ENCODE measurements at places on chromosomes 2 and 18. TPM values are rescaled to one million over a fixed set of nuclear protein-coding genes. Genes with fewer than 3 reads are reported as not detected.

DNAH7 gene
- total RNA-seq = 0.36 TPM

CYBRD1 gene
- 202 TPM for total RNA-seq

CCDC121 gene
- total RNA-seq = 7.9 TPM

COL6A3 gene
- 715 TPM for total RNA-seq

GRB14 gene
- 19.8 TPM for total RNA-seq

EVA1A gene
- total RNA-seq = not detected

PPP1R1C gene
- not detected for total RNA-seq

ZNF638 gene
- 177 TPM for total RNA-seq

LYPD6 gene
- total RNA-seq = 1.4 TPM

HSBP1L1 gene
- 21.0 TPM for total RNA-seq

DNA sequence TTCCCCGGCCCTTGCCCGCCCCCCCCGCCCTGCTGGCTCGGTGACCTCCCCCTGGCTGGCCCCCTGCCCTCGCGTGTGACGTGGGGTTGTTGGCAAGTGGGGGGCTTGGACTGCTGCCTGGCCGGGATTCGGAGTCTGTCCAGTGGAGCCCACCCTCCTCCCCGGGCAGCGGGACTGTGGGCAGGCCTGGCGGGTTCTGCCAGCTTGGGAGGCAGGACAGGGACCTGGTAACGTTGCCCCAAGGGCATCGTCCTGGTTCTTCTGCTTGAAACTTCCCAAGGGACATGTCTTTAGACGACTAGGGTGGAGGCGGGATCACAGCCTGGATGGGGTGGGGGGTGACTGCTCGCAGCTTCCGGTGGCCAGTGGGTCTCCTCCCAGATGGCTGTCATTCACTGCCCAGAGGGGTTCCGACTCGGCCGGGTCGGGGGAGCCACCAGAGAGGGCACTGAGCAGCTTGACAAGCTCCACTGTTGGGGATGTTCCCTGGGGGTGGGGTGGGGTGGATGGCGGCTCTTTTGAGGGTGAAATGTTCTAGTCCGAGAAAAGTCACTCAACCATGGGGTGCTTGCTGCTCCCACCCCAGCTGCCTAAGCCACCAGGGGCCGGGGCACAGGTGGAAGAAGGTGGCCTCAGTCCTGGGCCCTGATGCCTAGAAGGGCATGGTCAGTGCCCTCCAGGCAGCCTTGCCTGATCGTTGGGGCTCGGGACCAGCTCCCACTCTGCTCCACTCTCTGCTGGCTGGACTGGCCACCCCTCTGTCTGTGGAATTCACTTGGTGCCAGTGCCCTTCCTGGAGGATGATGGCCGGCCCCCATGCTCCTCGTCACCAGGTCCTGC is 4.3 kb upstream of the HS6ST1 start:
- peaks cover 49% of the 10 kb centered on the region for H3K4me1 ChIP-seq
- peak overlapping the region; percentile 83 for H3K27ac ChIP-seq
- H3K4me3 ChIP-seq = peak overlapping the region; percentile 51
- peak; percentile 75 for DNase-seq
- no peaks in the 10 kb centered on the region for H3K36me3 ChIP-seq

GRCh38 chr2:72973566-72974435 is 56.5 kb downstream of the EMX1 start:
- no peaks in the 10 kb centered on the region for H3K27me3 ChIP-seq
- no peak overlapping the region for H3K4me3 ChIP-seq
- no peak for DNase-seq

DNA sequence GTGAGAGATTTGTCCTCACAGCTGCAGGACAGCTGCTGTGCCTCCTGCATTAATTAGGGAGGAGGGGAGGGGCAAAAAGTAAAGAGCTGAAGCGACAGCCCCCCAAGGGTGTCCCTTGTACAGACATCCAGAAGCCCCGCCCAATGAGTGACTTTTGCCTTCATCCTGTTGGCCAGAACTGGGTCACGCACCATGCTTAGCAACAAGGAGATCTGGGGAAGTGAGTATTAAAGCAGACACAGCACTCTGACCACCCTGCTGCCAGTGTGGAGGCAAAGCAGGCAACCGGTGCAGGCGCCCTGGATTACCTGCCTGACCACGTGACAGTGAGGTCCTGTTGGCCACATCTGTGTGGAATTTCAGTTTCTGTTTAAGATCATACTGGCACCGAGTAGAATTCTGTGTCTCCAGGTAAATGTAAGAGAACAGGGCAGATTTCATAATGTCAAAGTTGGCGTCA is 21.5 kb upstream of the BIN1 start:
- H3K4me3 ChIP-seq = no peak overlapping the region
- DNase-seq = no peak
- no peaks in the 10 kb centered on the region for H3K27me3 ChIP-seq
- H3K4me1 ChIP-seq = no peaks in the 10 kb centered on the region
- no peaks in the 10 kb centered on the region for H3K36me3 ChIP-seq

- H3K4me3 ChIP-seq = no peak overlapping the region
- no peak overlapping the region for H3K27ac ChIP-seq
These were observed 20.9 kb downstream of the DHRS9 start for GRCh38 chr2:169090133-169090820.

GRCh38 chr18:22056950-22057349 is 112.4 kb upstream of the GATA6 start:
- H3K27ac ChIP-seq = no peak overlapping the region
- H3K4me1 ChIP-seq = no peaks in the 10 kb centered on the region
- DNase-seq = no peak
- no peak overlapping the region for H3K4me3 ChIP-seq

- H3K4me3 ChIP-seq = no peak overlapping the region
- no peak for DNase-seq
- no peaks in the 10 kb centered on the region for H3K4me1 ChIP-seq
These were observed 764.0 kb downstream of the SUCLG1 start for GRCh38 chr2:83695037-83695436.

GRCh38 chr2:152025678-152026287 is 73.1 kb downstream of the CACNB4 start:
- no peaks in the 10 kb centered on the region for H3K27me3 ChIP-seq
- DNase-seq = peak; percentile 87
- no peaks in the 10 kb centered on the region for H3K4me1 ChIP-seq
- H3K4me3 ChIP-seq = peak overlapping the region; percentile 28

DNA sequence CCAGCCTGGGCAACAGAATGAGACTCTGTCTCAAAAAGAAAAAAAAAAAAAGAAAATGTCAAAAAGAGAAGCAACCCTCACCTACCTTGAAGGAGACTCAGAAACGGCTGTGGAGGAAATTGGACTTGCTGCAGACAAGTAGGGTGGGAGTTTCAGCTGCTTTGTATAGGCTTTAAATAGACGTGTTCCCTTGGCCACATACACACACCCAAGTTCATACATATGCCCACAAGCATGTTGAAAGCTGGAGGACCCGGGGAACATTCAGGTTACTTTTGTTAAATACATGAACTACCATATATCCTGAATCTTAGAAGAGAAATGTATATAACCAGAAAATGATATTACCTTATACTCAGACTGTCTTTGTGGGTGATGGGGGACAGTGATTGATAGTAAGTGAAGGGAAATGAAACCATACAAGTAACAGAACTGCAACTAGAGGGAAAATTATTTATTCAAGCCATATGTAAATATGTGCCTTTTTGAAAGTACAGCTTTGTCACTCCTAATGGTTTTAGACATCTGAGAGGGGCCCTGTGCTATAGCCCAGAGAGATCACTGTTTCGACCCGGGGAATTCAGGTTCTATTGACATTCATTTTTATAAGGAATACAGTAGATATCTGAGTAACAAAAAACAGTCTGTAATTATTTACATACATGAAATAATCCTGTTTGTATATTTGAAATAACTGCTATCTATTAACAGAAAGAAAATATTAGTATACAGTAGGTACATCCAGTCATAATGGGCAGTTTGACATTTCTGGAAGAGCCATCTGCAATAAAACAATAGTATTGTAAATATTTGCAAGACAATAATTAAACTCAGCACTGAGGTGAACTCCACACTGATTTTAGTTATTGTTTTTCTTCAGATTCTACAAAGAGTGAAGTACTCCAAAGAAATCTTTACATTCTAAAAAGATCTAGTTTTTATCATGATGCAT is 48.0 kb upstream of the TGIF1 start:
- H3K36me3 ChIP-seq = no peaks in the 10 kb centered on the region
- no peaks in the 10 kb centered on the region for H3K27me3 ChIP-seq
- no peaks in the 10 kb centered on the region for H3K4me1 ChIP-seq

DNA sequence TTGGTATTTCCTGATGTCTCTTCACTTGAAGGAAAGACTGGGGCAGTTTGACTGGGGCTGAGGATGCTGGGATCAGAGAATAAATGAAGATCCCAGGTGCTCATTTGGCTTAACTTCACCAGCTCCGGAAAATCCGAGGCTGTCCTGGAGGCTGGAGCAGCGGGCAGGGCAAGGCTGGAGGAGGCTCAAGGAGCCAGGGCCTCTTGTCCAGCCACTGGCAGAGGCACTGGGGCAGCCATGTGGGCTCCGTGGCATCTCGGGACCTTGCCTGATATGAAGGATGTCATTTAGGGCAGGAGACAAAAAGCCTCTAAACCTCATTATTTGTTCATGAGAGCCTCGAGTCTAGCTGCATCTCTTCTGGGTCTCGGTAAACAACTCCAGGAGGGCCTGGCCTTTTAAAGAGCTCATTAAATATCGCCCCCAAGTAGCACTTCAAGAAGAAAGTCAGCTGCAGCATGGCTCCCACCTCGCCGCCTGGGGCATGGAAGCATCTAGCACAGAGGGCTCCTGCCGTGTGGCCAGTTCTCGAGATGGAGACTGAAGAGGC is 13.5 kb upstream of the GPR55 start:
- no peaks in the 10 kb centered on the region for H3K4me1 ChIP-seq
- no peak for DNase-seq
- H3K27ac ChIP-seq = no peak overlapping the region
- no peaks in the 10 kb centered on the region for H3K36me3 ChIP-seq
- H3K27me3 ChIP-seq = peaks cover 7% of the 10 kb centered on the region
- no peak overlapping the region for H3K4me3 ChIP-seq

DNA sequence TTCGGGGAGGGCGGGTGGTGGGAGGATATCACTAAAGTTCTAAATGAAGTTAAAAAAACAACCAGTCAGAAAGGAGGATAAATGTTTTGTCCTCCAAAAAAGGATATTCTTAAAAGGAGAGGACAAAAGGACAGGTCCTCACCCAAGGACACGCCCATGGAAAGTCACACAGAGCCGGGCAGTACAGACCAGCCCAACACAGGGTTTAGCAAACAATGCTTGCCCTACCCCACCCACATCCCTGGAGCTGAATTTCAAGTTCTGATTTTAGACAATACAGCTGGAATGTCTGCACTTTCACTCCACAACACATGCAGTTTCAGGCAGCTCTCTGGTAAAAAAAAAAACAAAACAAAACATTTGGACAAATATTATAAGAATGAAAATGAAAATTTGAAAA is 67.9 kb downstream of the SLC9A4 start:
- DNase-seq = no peak
- H3K27me3 ChIP-seq = no peaks in the 10 kb centered on the region
- H3K36me3 ChIP-seq = no peaks in the 10 kb centered on the region

DNA sequence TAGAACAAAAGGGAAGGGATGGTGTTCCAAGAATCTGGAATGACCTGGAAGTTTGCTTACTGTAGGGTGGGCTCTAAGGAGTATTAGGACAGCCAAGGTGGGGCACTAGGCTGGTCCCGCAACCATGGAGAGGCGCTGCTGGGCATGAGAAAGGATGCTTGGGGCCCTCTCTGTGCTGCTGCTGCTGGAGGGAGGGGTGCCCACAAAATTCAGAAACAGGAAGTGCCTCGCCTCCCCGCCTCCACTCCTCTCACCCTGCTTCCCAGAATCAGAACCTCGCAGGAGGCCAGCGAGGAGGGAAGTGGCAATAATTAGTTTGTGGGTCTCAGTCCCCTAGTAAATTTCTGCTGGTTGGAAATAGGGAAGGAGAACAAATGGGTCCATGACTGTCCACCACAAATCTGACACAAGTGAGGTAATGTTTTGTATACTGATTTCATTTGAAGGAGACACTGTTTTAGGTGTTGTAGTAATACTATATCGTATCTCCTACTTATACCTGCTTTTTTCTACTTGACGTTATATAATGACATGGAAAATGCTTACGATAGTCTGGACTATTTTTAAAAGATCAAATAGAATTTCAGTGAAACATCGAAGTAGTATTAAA is 7.9 kb upstream of the PDCL3 start:
- H3K36me3 ChIP-seq = no peaks in the 10 kb centered on the region
- no peaks in the 10 kb centered on the region for H3K27me3 ChIP-seq
- no peak for DNase-seq
- H3K4me3 ChIP-seq = no peak overlapping the region

DNA sequence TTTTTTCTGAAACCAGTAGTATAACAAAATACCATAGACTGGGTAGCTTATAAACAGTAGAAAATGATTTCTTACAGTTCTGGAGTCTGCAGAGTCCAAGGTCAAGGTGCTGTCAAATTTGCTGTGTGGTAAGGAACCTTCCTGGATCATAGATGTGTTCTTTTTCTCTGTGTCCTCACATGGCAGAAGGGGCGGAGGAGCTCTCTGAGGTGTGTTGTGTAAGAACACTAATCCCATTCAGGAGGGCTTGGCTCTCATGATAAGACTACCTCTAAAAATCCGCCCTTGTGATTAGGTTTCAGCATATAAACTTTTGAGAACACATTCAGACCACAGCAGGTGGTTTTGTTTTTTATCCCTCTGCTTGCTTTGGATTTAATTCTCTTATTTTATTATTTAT is 25.7 kb downstream of the ANKRD62 start:
- no peaks in the 10 kb centered on the region for H3K4me1 ChIP-seq
- no peaks in the 10 kb centered on the region for H3K27me3 ChIP-seq
- no peaks in the 10 kb centered on the region for H3K36me3 ChIP-seq

DNA sequence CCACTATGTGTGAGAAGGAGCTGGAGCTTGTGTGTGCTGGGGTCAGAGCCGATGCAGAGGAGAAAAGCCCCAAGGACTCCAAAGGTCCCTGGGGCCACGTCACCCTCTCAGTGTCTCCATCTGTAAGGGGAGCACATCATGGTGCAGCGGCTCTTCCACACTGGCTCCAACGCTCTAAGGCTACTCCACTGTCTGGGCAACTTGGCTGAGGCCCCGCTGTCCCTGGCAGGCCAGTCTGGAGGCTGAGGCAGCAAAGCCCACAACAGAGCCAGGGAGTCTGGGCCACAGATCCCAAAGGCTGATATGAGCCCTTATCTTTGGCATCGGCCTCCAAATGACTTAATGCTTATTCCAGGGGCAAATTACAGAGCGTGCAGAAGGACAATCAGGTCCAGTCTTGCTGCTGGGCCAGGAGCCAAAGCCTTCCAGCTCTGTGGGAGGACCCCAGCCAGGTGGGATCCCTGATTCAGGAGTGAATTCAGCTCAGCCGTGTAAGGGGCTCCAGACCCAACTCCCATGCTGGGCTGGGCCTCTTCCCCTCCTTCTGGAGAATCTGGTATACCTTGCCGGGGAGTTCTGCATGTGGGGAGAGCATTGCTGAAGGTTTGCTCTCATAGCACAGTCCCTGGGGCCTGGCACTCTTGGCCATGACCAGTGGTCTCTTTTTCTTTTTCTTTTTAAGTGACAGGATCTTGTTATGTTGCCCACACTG is 1.8 kb upstream of the DUSP2 start:
- no peak overlapping the region for H3K4me3 ChIP-seq
- peaks cover 9% of the 10 kb centered on the region for H3K27me3 ChIP-seq

GRCh38 chr2:157922815-157923214 is 46.7 kb upstream of the ACVR1 start:
- no peaks in the 10 kb centered on the region for H3K36me3 ChIP-seq
- DNase-seq = no peak
- H3K27ac ChIP-seq = no peak overlapping the region
- H3K4me3 ChIP-seq = no peak overlapping the region
- H3K4me1 ChIP-seq = no peaks in the 10 kb centered on the region
